GF-D8 (cell line): ENCODE measurements at places on chromosomes 5 and 9.

DNA sequence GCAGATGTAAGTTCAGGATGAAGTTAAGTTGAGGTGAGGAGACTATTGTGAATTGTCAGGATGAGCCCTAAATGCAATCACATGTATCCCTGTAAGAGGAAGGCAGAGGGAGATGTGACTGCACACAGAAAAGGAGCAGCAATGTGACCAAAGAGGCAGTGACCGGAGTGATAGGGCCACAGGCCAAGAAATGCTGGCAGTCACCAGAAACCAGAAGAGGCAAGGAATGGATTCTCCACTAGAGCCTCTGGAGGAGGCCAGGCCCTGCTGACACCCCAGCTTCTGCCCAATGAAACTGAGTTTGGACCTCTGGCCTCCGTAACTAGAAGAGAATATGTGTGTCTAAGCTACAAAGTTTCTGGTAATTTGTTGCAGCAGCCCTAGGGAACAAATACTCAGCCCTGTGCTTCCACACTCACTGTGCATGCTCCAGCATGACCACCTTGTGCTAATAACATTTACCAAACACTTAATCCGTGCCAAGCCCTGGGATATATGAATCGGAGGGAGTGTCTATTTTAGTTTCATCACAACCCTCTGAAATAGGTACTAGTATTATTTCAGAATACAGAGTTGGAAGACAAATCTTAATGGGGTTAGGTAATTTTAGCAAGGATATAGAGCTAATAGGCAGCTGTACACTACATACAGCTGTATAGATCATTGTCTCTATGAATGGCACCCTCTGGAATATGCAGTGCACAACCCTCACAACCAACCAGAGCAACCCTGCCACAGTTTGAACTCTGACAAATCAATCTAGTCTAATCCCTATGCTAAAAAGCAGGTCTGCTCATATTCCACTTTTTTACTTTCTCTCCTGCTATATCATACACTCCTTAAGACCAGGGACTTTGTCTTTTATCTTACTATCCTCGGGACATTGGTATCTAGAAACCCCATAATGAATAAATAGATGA, 7.8 kb upstream of the GPX8 start:
- no peak for DNase-seq

- no peak for DNase-seq
Observed at GRCh38 chr5:75678155-75678554, 39.1 kb downstream of the POC5 start.

DNA sequence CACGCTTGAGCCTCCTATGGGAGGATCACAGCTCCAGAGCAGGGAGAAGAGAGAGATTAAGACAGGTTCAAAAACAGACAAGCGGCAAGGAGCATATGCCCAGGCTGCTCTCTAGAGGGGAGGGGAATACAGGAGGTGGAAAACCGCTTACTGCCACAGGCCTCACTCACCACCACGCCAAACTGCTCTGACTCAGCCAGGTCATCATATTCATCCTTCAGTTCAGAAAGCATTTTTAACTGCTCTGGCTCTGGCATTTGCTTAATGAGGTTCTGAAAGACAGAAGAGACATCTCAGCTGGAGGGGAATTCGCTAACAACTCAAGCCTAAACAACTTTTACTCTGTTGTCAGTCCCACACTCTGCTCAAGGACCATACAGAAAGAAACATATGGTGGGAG, 40.1 kb downstream of the PCDHGC5 start:
- DNase-seq, result no peak

GRCh38 chr5:127416906-127417305, 100.5 kb upstream of the PRRC1 start:
- DNase-seq, result no peak

DNA sequence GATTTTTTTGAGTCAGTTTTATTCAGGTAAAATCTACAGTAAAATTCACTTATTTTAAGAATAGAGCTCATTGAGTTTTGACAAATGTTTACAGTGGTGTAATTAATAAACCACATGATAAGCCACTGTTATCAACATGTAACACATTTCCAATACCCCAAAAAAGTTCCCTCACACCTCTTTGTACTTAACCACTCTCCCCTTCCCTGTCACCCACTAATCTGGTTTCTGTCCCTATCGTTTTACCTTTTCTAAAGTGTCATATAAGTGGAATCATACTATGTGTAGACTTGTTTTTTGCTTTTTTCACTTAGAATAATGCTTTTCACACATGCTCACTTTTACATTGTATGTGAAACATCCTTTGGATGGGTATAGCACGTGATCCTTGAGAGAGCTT, 127.2 kb downstream of the KDM4C start:
- no peak for DNase-seq

- DNase-seq, result no peak
Observed at GRCh38 chr9:113631871-113632665, 168.5 kb downstream of the RGS3 start.

GRCh38 chr5:59300930-59301329, 592.6 kb downstream of the PDE4D start:
- DNase-seq, result no peak

GRCh38 chr5:151155775-151156506, 1.6 kb downstream of the ANXA6 start:
- DNase-seq, result no peak

DNA sequence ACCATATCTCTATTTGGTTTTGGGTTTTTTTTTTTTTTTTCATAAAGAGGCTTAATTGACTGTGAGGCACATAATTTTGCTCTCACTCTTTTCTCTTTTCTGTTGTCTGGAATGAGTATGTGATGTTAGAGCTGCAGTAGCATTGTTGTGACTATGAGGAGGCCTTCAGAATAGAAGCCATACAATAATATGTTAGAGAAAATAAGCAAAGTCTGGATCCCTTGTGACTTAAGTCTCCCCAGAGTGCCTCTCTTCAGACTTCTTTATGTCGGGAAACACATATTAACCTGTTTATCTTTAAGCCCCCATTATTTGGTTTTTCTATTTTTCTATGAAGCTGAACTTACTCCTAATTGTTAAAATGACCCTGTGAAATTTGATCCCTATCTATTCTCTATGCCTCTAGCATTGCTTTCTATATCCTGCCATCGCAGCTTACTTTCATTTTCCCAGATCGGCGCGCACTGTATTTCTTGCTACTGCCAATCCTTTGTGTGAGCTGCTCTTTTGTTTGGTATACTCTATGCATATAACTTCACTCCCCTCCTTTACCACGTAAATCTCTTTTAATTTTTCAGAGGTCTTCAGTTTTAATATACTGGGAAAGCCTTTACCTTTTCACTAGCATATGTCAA, 372.5 kb upstream of the KCNN2 start:
- no peak for DNase-seq

DNA sequence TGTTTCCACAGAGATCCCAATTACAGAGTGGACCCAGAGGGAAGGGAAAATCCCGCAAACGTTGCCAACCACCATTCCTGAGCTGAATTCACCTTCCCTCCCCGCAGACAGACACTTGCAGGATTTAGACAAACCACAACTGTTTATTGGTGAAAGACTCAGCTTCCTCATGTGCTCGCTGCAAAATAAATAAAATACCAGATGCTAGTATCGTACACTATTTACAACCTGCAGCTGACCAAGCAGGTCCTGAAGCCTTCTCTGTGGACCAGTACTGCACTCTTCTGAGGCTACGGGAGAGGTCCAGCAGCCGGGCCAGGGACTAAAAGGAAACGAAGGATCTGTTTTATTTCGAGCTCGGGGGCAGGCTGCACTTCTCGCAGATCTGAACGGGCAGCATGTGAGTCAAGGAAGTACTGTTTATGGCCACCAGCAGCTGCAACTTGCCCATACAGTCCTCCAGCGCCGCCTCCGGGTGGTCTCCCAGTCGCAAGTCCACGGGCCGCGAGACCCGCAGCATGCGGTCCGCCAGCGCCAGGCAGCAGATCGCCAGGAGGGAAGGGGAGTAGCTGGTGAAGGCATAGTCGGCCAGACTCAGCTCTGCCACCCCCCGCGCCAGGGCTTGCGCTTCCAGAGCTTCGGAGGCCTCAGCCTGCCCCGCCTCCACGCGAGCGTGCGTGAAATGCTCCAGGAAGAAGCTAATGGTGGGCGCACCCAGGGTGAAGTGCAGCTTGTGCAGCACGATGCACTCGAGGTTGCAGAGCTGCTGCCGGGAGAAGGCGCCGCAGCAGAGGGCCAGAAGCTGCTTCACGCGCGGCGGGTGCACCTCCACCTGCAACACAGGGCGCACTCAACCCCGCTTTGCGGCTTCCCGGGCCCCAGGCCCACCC, 2.1 kb downstream of the CCNO start:
- no peak for DNase-seq

- DNase-seq, result no peak
Observed at GRCh38 chr5:160749682-160750081, 102.3 kb downstream of the ATP10B start.

DNA sequence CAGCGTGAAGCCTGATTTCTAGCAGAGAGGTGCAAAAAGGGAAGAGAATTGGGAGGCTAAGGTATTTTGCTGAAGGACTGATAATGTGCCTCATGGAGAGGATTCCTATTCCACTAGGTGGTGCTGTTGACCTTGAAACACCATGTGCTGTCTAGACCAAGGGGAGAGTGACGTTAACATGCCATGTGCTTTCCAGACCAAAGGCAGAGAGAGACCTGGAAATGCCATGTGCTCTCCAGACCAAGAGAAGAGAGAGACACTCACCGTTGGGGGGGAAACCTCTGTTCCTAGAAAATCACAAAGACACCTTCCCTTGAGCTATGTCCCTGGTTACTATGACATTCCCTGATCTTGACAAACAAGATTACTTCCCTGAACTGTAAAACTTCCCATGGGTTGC, 286.0 kb upstream of the TUSC1 start:
- DNase-seq, result peak; percentile 56

- no peak for DNase-seq
Observed at GRCh38 chr5:53041071-53041692, 52.0 kb downstream of the ITGA2 start.
